A549 treated with dexamethasone at 1 μM for 4 hours (cell line): ENCODE measurements at places on chromosomes 4 and X. TPM values are rescaled to one million over a fixed set of nuclear protein-coding genes. Genes with fewer than 3 reads are reported as not detected.

The JCHAIN gene
- total RNA-seq: 0.06 to 0.23 TPM (median 0.14 TPM) in 4 of 5 replicates, not detected in the other

The CTSO gene
- total RNA-seq: 0.76 to 1.1 TPM (median 0.89 TPM) in 5 replicates

The MAGEA3 gene
- total RNA-seq: 2.2 to 3.9 TPM (median 2.7 TPM) in 5 replicates

The LRAT gene
- 0.07 to 0.11 TPM (median 0.08 TPM) in 3 of 5 replicates, not detected in the others for total RNA-seq

The PAGE4 gene
- total RNA-seq: not detected in 5 replicates
